NB4 (cell line): ENCODE measurements at places on chromosomes 2 and 18.

DNA sequence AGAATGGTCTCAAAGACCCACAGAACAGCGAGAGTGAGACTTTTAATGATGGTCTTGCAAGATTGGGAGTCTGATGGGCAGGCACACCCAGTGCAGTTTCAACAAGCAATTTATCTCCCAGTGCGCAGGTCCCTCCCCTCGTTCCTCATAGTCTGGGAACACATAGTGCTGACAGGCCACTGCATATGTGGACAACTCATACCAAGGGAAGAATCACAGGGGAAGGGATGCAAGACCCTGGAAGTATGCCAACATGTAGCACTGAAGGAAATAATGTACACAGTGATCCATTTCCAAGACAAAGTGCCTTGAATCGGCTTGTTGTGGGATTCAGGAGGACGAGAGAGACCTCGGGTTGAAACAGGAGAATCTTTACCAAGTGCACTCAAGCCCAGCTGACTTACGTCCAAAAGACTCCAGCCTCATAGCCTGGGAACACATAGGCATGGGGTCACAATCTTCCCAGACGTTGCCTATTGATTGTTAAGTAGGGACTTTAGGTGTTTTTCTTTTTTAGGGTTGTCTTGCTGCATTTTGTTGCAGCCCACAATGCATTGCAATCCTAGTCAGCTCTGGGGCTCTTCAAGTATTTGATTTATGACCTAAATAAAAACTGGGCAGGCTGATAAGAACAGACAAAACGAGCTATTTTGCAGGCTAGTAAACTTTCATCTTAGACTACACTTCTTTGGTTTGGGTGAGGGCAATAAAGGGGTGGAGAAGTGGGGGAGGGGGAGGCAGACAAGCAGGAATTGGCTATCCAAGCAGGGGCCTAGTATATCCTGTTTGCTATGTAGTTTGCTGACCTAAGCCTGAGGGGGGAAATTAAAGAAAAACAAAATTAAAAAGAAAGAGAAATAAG is 24.7 kb upstream of the SERPINB5 start:
- no peak for DNase-seq

GRCh38 chr2:67164771-67165522 is 232.2 kb upstream of the ETAA1 start:
- DNase-seq, result no peak

DNA sequence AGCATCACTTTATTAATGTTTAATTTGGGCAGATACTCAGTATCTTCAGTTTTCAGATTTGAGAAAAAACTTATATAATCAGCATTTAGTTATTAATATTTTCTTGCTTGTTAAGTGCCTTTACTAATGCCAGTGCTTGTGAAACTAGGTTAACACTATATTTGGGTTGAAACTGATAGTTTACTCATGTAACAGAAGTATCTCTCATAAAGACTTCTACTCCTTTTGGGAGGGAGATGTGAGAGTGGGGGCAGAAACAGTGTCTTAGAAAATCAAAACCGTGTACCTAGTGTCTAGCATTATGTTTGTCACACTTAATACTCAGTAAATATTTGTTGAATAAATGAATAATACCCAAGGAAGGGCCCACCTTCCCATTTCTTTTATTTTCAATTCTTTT is 129.5 kb downstream of the MSTN start:
- DNase-seq, result no peak

DNA sequence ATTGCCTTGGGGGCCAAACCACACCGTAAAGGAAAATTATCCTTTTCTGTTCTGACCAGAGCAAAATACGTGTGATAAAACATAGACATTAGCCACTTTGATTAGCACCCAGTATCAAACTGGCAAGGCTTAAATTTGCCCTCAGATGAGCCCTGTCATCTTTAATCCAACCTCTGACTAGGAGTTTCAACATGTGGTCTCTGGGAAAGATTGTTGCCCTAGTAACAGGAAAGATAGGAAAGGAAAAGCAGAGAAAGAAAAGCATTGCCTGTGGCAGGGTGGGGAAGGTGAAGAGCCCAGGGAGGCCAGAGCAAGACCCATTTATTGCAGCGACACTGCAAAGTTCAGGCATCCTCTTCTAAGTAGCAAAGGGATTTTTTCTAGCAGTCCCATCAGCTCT is 181.5 kb upstream of the SCN7A start:
- DNase-seq, result no peak

DNA sequence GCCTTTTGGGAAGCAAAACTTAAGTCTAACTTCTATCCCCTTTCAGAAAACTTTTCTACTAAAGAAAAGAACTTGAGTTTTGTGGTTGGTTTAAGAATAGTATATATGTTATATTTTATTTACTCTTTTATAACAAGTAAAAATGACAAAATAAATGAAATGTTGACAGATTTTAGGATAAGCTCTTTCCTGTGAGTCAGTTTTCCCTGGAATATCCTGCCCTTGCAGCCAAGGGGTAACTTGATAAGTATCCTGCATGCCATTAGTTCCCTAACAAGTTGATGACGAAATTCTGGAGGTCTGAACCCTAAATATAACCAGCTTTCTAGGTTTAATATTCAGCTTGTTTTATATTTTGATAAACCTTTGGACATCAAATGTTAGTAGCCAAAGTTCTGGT is 7.3 kb upstream of the HTR2B start:
- no peak for DNase-seq

DNA sequence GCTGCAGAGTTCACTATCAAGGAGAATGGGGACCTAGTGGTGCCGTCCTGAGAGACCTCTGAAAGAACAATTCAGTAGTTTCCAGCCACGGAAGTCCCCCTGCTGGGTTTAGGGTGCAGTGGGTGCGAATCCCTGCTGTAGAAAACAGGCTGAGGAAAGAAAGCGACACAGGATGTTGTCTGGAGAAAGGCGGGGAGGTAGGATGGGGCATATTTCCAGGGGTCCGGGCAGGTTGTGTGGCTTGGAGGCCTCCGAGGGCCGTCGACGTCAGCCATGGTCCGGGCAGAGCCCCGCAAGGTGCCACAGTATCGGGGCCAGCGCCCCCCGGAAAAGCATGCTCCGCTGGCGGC is 807 bp upstream of the CREB1 start:
- peak; percentile 78 for DNase-seq

- DNase-seq, result no peak
Measured at GRCh38 chr2:109130723-109130995, 1.7 kb downstream of the SH3RF3 start.

DNA sequence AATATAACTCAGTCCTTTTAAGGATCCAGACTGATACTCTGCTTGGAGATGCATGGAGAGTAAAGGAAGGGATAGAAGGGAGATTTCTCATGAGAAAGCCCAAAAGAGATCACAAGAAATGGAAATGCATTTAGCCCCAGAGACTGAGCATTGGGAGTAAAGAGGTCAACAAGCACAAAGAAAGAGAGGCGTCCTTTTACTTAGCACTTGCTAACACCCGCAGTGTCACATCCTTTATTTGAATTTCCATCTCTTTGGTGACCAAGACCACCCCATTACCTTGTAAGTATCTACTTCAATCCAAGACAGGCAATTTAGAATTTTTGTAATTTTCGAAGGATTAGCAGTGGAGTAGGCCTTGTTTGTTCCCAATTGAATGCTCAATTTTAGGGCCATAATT is 111.8 kb upstream of the DCC start:
- DNase-seq, result no peak

GRCh38 chr2:68723181-68723580 is 11.4 kb upstream of the ARHGAP25 start:
- peak; percentile 47 for DNase-seq

DNA sequence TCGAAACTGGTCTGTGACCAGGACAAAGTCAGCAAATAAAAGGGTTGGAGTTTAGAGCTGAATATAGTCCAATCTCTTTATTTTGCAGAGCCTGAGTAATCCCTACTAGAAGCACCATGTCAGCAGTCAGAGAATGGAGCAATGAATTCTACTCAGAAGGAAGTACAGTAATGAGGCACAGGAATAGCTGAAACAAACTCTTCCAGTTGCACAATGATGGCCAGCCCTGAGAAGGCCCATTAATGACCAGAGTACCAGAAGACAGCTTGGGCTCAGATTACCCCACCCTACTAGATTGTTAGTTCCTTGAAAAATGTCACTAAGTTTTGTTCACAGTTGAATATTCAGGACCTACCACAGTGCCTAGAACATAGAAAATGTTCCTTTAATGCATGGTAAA is 40.3 kb upstream of the SCG2 start:
- DNase-seq, result no peak

GRCh38 chr18:61331051-61331450 is 2.2 kb upstream of the CDH20 start:
- DNase-seq, result no peak

DNA sequence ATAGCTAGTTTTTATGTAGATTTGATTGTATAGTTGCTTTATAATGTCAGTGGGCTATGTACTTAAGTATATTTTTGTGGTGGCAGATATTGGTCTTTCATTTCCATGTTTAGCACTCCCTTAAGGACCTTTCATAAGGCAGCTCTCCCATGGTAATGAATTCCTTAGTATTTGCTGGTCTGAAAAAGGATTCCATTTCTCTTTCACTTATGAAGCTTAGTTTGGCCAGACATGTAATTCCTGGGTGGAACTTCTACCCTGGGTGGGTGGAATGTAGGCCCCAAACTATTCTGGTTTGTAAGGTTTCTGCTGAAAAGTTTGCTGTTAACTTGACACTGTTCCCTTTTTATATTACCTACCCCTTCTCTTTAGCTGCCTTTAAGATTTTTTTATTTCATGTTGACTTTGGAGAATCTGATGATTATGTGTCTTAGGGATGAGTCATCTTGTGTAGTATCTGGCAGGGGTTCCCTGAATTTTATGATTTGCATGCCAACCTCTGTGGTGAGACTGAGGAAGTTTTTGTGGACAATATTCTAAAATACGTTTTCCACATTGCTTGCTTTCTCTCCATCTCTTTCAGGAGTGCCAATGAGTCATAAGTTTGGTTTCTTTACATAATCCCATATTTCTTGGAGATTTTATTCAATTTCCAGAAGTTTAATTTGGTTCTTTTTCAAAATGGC is 65.4 kb upstream of the VRK2 start:
- no peak for DNase-seq

- DNase-seq, result no peak
Measured at GRCh38 chr2:86226636-86227520, 27.6 kb downstream of the MRPL35 start.

DNA sequence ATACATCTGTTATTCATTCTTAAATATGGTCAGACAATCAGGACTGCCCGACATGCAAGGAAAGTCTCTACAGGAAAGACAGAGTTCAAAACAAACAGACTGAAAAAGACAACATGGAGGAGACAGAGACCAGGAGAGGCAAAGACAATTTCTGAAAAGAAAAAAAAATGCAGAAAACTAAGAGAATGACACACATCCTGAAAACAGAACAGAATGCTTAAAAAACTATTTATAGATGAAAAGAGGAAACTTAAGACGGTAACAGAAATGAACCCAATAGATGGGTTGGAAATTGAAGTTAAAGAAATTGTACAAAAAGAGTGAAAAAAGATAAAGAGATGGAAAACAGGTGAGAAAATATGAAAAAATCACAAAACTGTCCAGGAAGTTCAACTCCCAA is 95.7 kb downstream of the BCL2 start:
- no peak for DNase-seq

DNA sequence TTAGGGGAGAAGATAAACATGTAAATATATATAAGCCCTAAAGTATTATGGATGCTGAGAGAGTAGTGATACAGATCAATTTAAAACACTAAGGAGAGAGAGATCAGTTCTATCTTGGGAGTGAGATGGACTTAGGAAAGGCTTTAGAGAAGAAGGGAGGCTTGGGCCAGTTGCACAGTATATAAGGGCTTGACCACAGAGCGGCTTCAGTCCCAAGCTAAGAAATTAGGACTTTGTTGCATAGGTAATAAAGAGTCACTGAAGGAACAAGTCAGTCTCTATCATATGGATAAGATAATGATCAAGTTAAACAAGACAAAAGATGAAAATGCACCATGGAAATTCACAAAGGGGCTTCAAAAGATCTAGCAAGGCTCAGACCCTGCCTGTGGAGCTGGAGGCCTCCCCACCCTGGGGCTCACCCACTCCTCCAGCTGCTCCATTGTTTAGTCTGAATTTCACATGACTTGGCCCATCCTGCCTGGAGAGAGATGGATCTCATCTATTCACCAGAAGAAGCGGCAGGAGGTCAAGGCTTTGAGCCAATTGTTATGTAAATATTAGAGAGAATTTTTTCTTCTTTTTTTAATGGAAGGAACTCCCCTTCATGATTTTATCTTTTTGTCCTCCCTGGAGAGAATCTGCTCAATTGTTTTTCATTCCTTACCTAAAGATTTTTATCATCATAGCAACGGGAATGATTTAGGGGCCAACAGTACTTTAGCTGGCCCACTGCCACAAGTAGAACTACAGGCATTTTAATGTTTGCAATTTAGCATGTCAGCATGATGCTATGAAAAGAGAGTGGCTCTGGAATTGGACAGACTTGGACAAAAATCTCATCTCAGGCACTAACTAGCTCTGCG is 44.0 kb downstream of the GYPC start:
- DNase-seq, result no peak

GRCh38 chr18:48875314-48875941 is 75.3 kb downstream of the SMAD7 start:
- DNase-seq, result peak; percentile 28

DNA sequence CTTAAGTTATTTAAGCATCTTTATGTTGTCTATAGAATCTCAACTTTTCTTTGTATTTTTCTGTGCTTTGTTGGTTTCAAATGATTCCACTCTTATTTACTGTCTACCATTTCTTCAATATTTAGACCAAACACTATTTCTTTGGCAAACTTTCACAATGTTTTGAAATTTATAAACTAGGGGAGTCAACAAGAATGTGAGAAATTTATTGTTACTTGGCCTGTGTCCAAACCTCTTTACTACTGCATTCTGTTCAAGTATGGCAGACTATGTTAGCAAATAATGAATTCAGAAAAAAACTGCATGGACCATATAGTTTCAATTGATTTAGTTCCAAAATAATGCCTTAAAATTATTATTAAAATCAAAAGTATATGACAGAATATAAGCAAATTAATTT is 470.2 kb downstream of the FBXO15 start:
- no peak for DNase-seq

DNA sequence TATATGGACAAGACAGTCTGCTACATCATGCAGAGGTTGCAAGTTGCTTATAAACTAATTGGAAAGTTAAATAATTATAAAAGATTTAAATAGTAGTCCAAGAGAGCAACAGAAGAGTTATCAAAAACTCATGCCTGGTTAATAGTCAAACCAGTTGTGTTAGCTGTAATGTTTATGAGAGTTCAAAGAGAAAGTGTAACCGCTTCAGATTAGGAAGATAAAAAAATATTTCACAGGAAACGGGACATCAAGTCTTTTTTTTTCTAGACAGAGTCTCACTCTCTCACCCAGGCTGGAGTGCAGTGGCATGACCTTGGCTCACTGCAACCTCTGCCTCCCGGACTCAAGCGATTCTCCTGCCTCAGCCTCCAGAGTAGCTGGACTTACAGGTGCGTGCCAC is 34.6 kb upstream of the RNF125 start:
- no peak for DNase-seq

- DNase-seq, result no peak
Measured at GRCh38 chr2:39325966-39326365, 82.2 kb upstream of the CDKL4 start.

- DNase-seq, result no peak
Measured at GRCh38 chr2:73225513-73226360, 7.3 kb downstream of the PRADC1 start.
